ENCODE measurements at places on chromosomes 11 and 22.

DNA sequence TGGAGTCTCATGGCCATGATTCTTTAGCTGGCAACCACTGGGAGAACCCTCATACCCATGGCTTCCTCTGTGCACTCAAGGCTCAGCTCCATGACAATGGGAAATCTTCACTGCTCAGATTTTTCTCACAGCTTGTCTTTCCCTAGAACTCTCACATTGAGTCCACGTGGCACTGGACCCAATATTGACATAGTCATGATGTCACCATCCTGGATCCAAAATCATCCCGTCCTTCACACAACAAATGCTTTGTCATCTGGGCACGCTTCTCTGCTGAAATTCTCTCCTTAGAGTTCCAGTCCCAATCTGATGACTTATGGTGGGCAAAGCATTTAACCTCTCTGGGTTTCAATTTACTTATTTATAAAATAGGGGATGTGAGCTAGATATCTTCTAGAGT, 37.7 kb upstream of the CD44 start:
- DNase-seq = no peak

- DNase-seq = no peak
Measured at GRCh38 chr11:12377106-12377823, at the start of gene PARVA. PARVA (plus strand) TSS chr11:12377571; CDS start chr11:12377648, 77 bp downstream.

DNA sequence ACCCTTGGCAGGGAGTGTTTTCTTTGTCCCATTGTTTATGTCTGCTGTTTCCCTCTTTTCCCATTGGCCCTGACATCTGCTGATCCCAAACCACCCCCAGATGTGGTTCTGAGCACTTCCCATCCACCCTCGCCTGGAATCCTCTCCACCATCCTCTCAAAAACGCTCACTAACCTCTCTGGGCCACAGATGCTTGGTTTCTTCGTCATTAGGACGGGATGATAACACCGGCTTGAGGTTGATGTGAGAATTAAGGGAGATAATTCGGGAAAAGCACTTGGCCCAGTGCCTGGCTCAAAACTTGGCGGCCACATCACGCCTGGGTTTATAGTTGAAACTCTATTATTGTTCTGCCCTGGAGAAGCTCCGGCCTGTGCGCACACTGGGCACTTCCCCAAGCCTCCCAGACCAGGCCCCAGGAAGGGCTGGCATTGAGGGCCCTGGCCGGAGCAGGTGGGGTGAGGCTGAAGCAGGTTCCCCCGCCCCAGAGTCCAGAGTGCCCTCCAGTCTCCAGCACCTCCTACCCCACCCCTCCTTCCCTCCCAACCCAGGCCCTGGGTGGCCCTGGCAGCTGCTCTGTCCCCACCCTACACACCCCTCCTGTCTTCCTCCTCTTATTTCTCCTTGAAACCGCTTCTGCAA, 63.7 kb downstream of the CYTH4 start:
- no peak for DNase-seq

GRCh38 chr11:120574876-120575275, 63.3 kb downstream of the GRIK4 start:
- DNase-seq = no peak
